Bronchial smooth muscle cell (primary cell): ENCODE measurements at places on chromosomes 16 and 17. TPM values are rescaled to one million over a fixed set of nuclear protein-coding genes. Genes with fewer than 3 reads are reported as not detected.

KCTD19 gene
- total RNA-seq: not detected in 2 replicates

AIPL1 gene
- not detected in 2 replicates for total RNA-seq

MMP2 gene
- 1,068 and 2,465 TPM in 2 replicates for total RNA-seq

ELMO3 gene
- total RNA-seq: 0.26 and 0.32 TPM in 2 replicates

GUCY2D gene
- total RNA-seq: under 0.01 and 0.09 TPM in 2 replicates

IL34 gene
- total RNA-seq: 2.4 and 3.9 TPM in 2 replicates

ABCC12 gene
- not detected in 2 replicates for total RNA-seq

CYB561 gene
- total RNA-seq: 14.3 and 24.1 TPM in 2 replicates

PRRT2 gene
- total RNA-seq: 1.9 and 4.4 TPM in 2 replicates

MT1E gene
- total RNA-seq: 129 and 231 TPM in 2 replicates

TNRC6A gene
- total RNA-seq: 33.3 and 37.4 TPM in 2 replicates

TBC1D3 gene
- total RNA-seq: not detected in 2 replicates

ZDHHC7 gene
- total RNA-seq: 68.6 and 114 TPM in 2 replicates

PDPR gene
- 14.8 and 16.1 TPM in 2 replicates for total RNA-seq

RNF227 gene
- total RNA-seq: 1.7 and 2.0 TPM in 2 replicates

AATK gene
- 0.32 TPM in 1 of 2 replicates, not detected in the other for total RNA-seq

AANAT gene
- not detected in 2 replicates for total RNA-seq

HIC1 gene
- 32.2 and 32.5 TPM in 2 replicates for total RNA-seq

PHF12 gene
- 10.7 and 14.5 TPM in 2 replicates for total RNA-seq

FKBP10 gene
- 276 and 499 TPM in 2 replicates for total RNA-seq

SAMD14 gene
- total RNA-seq: 1.0 and 1.6 TPM in 2 replicates

OTOA gene
- total RNA-seq: under 0.01 and 0.09 TPM in 2 replicates

NUDT7 gene
- total RNA-seq: 3.8 and 5.5 TPM in 2 replicates

CASKIN2 gene
- 3.8 and 4.9 TPM in 2 replicates for total RNA-seq

IL17C gene
- 0.09 TPM in 1 of 2 replicates, not detected in the other for total RNA-seq

FOXO3B gene
- 1.7 and 4.1 TPM in 2 replicates for total RNA-seq

DECR2 gene
- total RNA-seq: 3.7 and 11.8 TPM in 2 replicates

LHX1 gene
- total RNA-seq: not detected in 2 replicates

KRTAP4-3 gene
- total RNA-seq: not detected in 2 replicates

NUP85 gene
- 21.1 and 22.6 TPM in 2 replicates for total RNA-seq

TBC1D3G gene
- not detected in 2 replicates for total RNA-seq

CTF1 gene
- total RNA-seq: 0.94 and 4.3 TPM in 2 replicates

SLC2A4 gene
- 0.09 and 0.16 TPM in 2 replicates for total RNA-seq

PLLP gene
- 0.16 TPM in 1 of 2 replicates, not detected in the other for total RNA-seq

KRT20 gene
- total RNA-seq: not detected in 2 replicates

NAA38 gene
- 84.8 and 149 TPM in 2 replicates for total RNA-seq

CRYBA1 gene
- not detected in 2 replicates for total RNA-seq

GPR179 gene
- 0.09 TPM in 1 of 2 replicates, not detected in the other for total RNA-seq

CACNG1 gene
- not detected in 2 replicates for total RNA-seq

RRAD gene
- total RNA-seq: 9.8 and 11.7 TPM in 2 replicates

DCXR gene
- 25.1 and 30.3 TPM in 2 replicates for total RNA-seq

TLCD1 gene
- 3.3 and 6.1 TPM in 2 replicates for total RNA-seq

COA3 gene
- total RNA-seq: 70.6 and 86.2 TPM in 2 replicates

ATP2C2 gene
- 0.69 TPM in 1 of 2 replicates, not detected in the other for total RNA-seq

APOH gene
- total RNA-seq: not detected in 2 replicates

NPIPB13 gene
- total RNA-seq: 1.1 and 1.7 TPM in 2 replicates

SBK1 gene
- total RNA-seq: not detected in 2 replicates

NEURL4 gene
- 18.9 and 25.7 TPM in 2 replicates for total RNA-seq

KRT25 gene
- not detected in 2 replicates for total RNA-seq

CD79B gene
- 0.09 and 0.16 TPM in 2 replicates for total RNA-seq

SMIM36 gene
- total RNA-seq: not detected in 2 replicates

TMEM204 gene
- 4.6 and 12.3 TPM in 2 replicates for total RNA-seq
